ENCODE measurements at places on chromosomes 1 and 21.

- no peak for DNase-seq
These were observed 27.6 kb downstream of the CD247 start for GRCh38 chr1:167490765-167491164.

GRCh38 chr1:180632326-180633056, 669 bp downstream of the XPR1 start:
- DNase-seq: peak; percentile 73

DNA sequence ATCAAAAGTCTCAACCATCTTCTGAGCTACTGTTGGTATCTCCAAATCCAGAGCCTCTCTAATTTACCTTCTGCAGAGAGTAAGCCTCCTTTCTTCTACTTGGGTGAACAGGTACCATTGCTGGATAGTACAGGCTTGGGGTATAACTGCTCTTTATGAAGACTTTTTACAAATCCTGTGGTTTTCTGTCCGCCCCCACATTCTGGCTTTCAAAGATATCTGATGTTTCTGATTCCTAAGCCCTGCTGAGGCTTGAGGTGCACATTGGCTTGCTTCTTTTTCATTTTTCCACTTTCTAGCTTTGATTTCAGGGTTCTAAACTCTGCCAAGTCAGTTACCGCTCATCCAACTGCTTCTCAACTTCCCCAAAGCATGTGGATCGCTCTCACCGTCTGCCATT, 37.1 kb downstream of the TENT5C start:
- no peak for DNase-seq

GRCh38 chr1:157785248-157785647, 8.3 kb upstream of the FCRL2 start:
- DNase-seq: no peak

DNA sequence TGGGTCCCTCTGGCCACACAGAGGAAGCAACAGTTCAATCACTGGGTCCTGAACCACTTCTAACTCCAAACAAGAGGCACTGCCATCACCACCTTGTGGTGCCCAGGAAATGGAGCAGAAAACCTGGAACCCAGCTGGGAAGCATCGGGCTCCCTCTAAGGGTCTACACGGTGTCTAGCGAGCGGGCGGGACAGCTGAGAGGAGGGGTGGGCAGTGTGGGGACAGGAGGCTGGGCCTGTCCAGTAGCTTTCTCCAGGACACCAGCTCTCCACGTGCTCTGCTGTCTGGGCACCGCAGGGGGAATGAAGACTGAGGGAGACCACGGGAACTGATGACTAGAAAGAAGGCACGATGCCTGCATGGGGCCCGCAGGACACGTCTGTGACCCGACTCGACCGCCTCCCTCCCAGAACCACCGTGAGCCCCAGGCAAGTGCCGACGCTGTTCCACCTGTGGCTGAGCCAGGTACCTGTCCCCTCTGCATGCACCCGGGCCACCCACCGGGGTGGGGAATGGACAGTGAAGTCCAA, 5.4 kb upstream of the PRDM15 start:
- DNase-seq: no peak

DNA sequence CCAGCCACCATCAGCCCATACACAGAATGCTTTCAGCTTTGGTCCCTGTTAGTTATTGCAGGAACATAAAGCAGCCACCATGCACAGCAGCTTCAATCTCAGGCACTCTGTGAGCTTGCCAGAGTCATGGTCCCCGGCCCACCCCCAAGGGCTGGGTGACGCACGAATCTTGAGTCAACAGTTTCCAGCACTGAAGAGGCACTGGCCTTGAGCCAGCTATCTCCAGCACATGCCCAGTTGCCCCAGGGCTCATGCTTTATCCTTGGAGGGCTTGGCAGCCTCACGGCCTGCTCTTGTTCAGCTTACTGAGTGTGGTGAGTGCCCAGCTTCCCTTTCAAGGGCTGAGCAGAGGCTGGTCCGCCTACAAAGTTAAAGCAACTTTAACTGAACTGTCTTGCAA, 200.7 kb upstream of the RAB4A start:
- peak; percentile 86 for DNase-seq

GRCh38 chr1:241688940-241689368, 36.9 kb downstream of the WDR64 start:
- DNase-seq: no peak

DNA sequence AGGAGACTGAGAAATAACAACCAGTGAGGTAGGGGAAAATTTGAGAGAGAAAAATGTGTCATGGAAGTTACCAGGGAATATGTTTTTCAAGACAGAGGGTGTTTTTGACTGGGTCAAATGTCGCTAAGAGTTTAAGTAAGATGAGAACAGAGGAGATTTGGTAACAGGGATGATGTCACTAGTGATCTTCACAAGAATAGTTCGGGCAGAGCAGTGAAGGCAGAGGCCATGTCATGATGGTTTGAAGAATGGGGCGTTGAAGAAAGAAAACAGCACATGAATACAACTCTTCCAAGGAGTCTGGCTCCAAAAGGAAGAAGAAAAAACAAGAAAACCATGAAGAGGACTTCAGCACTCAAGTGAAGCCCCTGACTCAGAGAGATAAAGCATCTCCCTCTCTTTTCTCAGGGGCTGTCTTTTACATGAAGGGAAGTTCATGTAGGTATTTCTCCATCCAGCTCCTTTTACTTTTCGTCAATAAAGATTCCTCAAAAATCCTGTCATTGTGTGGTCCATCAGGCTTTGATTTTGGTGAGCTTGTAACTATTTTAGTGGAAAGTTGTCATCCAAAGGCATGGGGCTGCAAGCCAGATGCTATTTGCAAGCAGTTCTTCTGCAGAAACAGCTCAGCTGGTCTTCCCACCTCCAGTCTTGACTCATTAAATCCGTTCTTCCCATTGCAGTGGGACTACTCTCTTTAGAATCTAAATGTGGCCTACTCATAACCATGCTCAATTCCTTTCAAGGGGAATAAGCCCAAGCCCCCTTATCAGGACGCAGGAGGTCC, 397.3 kb downstream of the LMX1A start:
- no peak for DNase-seq

GRCh38 chr1:218948446-218948845, 225.2 kb upstream of the LYPLAL1 start:
- no peak for DNase-seq

DNA sequence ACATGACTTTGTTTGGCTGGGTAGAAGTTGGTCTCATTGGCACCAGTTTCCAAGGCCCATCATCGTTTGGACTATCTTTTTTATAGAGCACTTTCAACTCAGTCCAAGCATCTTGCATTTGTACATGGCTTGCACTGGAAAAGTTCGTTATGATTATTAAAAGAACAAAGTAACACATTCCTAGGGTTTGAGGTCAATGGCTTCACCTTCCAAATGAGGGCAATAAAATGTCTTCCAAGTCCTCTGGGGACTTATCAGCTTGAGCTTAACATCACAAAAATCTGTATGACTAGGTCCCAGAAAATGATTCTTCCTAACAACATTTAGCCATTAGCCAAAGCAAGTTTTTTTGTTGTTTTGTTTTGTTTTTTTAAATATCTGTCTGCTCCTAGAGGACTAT, 610.8 kb downstream of the LMO4 start:
- no peak for DNase-seq

DNA sequence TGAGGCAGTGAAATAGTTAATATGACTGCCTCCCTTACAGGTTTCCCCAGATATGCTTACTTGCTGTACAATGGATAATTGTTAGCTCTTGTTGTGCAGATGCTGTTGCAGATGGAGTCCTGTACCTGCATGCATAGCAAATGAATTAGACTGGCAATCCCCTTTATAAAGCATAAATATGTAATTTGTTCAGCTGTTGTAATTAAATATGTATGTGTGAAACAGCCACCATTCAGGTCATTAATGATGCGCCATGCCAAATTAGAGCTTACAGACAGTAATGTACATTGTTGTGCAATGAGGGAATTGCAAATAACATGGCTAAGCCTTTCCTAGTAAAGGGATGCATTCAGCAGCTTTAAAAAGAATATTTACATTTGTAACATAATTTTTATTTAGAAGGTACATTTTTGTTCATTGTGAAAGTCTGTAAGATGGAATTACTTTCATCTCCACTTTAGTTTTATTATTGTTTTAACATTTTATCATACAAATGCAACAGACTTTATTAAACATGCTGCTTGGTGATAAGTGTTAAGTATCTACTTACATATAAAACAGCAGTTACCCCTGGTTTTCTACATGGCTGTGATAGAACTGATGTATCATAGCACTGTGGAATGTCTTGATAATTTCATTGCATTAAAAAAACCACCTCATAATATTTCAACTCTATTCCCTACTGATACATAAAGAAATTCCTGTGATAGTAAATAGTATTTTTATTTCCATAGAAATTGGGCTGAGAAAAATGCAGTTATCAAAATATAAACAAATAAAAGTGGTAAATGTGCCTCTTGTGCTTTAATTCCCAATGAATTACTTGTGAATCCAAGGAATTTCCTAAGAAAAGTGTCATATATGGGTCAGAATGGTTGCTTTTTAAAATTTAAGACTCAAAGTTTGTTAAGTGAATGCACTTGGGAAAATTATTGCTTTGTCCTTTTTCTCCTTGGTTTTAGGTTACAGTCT, 99.0 kb downstream of the NFIA start:
- DNase-seq: peak; percentile 55

DNA sequence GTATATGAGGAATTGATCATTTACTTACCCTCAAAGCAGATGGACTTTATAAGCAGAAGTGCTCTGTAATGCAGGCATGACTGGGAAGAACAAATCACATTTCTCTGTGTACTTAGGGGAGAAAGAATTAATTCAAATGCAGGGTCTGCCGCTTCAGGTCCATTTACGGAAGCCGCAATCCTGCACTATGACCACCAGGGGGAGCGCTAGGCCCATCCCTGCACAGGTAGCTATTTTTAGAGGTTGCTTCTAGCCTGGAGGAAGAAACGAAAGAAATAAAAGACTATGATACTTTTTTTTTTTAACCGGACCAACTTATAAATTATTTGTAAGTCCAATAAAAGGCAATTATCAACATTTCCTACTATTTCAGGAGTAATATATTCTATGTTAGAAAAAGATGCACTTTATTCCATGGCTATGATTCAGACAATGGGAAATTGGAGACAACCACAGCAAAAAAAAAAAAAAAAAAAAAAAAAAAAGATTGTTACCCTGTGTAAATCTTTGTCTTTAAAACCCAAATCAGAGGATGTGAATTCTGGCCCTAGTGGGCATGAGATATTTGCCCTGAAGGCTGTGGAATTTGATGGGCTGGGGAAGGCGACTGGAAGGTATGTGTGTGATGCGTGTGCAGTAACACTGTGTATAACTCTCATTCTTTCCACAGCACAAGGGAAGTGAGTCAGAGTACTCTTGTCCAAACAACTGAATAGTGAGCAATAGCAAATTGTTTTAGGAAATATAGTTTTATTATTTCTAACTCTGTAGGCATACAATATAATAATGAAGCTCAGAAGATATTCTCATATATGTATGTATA, 12.9 kb upstream of the FYB2 start:
- peak; percentile 61 for DNase-seq

GRCh38 chr1:205706601-205707502, 26.5 kb upstream of the SLC45A3 start:
- DNase-seq: no peak

DNA sequence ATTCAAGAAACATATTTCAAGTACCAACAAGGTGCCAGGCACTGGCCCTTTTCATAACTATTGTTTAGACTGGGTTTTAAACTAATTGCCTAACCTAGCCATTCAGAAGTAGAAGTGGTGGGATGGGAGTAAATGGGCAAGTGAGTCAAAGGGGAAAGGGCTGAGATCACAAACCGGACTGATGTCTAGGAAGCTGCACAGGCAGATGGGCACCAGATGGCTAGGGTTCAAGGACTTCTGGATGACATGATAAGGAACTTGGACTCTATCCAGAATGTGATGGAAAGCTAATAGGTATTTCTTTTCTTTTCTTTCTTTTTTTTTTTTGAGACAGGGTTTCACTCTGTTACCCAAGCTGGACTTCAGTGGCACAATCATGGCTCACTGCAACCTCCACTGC, 46.6 kb downstream of the LYST start:
- DNase-seq: no peak

DNA sequence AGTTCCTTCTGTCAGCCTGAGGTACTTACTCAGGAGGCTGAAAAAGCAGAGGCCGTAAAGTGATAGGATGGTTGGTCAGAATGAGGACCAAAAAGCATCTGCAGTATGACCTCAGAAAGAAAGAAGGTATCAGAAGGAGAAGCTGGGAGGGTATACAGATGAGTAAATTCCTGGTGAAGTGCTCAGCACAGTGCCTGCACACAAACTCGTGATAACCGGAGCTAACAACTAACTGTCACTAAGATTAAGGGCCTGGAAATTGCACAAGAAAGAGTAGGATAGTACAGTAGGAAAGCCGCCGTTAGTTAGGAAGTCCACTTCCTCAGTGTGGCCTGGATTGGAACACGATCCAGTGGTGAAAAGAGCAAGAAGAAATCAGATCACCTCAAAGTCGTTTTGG, 62.6 kb downstream of the VPS26C start:
- no peak for DNase-seq

GRCh38 chr1:70718086-70718630, 307.1 kb downstream of the CTH start:
- no peak for DNase-seq

- no peak for DNase-seq
These were observed 42.0 kb upstream of the SCMH1 start for GRCh38 chr1:41284121-41284520.
